ENCODE measurements at places on chromosomes 5 and 9.

DNA sequence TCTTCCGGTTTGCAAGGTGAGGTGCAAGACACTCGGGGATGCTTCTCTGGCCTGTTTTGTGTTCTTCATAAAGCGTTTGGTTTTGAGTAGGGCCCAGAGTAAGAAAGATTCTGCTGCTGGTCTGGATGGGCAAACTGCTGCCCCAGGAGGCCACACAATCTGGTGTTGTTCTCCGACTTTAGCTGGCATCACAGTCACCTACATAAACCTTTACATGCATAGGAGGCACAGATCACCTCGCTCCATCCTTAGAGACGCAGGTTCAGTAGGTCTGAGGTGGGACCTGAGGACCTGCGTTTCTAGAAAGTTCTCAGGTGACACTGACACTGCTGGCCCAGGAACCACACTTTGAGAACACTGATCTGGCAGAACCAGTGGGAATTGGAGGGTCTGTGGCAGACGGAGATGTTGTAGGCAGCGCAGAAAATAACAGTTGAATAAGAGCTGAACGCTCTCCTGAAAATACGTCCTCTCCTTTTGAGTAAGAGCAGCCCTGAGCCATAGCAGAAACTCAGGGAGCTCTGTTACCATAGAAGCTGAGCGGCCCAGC, 3.9 kb upstream of the SLC6A3 start:
- DNase-seq = no peak

DNA sequence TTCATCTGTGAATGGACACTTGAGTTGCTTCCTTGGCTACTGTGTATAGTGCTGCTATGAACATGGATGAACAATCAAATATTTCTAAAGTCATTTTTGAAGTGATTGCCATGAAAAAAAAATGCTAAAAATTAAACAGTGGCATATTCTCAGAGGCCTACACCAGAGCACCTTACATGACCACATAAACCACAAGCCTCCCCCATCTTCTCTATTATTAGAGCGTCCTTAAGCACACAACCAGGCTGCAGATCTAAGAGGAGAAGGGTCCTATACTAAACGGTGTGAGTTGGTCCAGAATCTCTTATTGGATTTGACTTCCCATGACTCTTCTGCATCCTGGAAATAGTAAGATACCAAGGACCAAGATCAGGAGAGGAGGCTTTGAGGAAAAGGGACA, 34.3 kb downstream of the PCA3 start:
- DNase-seq = peak; percentile 24

DNA sequence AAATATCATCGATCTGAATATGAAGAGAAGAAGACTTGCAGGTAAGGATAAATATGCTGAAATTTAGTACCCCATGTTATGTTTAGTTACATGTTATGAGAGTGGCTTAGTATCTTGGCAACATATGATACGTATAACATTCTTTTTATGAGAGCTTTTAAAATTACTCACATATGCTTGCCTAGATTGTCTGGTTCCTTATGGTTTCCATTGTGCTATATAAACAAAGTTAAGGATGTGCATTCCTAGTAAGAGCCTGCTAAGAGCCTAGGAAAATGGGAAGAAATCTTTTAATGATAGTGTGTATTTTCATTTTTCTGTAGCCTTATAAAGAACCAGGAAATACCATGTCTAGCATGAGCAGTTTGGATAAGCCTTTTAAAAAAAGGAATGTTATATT, 112.0 kb upstream of the KCNN2 start:
- DNase-seq = no peak

- no peak for DNase-seq
Measured at GRCh38 chr5:149160291-149160787, 19.0 kb downstream of the ABLIM3 start.

DNA sequence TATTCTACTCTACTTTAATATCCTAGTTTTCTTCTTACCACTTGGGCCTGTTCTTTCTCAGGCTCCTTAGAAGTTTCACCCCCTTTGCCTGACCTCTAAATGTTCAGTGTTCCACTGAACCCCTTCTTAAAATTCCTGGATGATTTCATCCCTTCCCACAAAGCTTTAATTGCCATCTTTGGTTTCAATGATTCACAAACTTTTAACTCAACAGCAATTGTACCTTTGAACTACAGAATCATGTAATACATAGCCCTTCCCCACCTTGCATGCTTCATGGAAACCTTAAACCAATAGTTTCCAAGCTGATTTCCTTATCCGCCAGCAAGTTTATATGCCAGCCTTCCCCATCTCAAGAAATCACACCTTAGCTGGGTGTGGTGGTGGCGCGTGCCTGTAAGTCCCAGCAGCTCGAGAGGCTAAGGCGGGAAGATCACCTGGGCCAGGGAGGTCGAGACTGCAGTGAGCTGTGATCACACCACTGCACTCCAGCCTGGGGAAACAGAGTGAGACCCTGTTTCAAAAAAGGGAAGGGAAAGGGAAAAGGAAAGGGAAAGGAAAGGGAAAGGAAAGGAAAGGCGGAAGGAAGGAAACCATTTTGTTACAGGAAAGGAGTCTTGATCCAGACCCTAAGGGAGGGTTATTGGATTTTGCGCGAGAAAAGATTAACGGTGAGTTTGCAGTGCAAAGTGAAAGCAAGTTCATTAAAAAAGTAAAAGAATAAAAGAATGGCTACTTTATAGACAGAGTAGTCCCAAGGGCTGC, 1023.7 kb upstream of the DMAC1 start:
- DNase-seq = no peak

- no peak for DNase-seq
Measured at GRCh38 chr5:69491838-69492390, 676 bp upstream of the OCLN start.

DNA sequence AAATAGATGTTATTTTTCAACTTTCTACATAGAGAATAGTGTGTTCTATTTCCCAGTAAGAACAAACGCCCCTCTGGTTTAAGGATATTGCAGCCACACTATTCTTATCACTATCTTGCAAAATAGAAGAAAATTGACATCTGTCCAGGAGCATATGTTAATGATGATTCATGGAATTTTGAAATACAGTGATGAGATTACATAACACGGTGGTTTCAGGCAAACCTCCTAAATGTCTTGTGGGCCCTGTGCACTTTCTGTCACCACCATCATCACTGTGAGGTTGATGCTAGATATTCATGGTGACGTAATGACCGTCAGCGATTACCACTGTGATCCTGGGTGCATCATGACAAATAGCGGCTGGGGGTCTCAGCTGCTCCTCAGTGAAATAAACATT, 48.1 kb downstream of the CFAP90 start:
- no peak for DNase-seq

GRCh38 chr9:91004992-91005391, 203.4 kb downstream of the SYK start:
- no peak for DNase-seq

- DNase-seq = no peak
Measured at GRCh38 chr9:3879726-3880505, 354.1 kb upstream of the RFX3 start.

- DNase-seq = no peak
Measured at GRCh38 chr9:87201351-87201751, 254.0 kb upstream of the GAS1 start.

GRCh38 chr5:6905423-6905822, 192.2 kb downstream of the TENT4A start:
- DNase-seq = no peak

- DNase-seq = no peak
Measured at GRCh38 chr5:7916171-7916804, 47.3 kb downstream of the MTRR start.

- DNase-seq = no peak
Measured at GRCh38 chr9:76269789-76270188, 124.4 kb downstream of the RFK start.

- DNase-seq = no peak
Measured at GRCh38 chr9:2718001-2718697, 839 bp downstream of the KCNV2 start.

GRCh38 chr5:102815540-102816332, 60.6 kb downstream of the PAM start:
- DNase-seq = no peak

- DNase-seq = peak; percentile 64
Measured at GRCh38 chr9:124110307-124110915, 98.8 kb downstream of the LHX2 start.

DNA sequence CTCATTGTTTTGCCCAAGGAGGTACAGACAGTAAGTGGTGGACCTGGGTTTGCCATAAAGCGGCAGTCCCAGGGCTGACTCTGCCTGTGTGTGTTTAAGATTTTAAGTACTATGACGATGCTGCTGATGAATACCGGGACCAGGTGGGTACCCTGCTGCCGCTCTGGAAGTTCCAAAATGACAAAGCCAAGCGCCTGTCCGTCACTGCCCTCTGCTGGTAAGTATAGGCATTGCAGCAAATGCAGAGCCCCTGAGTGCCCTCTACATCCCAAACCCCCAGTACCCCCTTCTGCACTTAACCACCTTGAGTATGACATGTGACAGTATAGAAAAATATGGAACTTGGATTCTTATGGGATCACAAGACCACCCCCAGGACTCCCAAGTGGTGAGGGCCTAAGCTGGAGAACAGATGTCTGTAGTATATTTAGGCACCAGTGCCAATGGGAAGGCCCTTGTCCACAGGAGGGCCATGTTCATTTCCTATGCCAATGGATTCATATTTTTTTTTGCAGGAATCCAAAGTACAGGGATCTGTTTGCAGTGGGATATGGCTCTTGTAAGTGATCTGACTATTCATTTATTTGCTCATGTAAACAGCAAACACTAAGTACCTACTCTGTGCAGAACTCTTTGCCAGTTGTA, 22.0 kb downstream of the ENHO start:
- DNase-seq = peak; percentile 70

DNA sequence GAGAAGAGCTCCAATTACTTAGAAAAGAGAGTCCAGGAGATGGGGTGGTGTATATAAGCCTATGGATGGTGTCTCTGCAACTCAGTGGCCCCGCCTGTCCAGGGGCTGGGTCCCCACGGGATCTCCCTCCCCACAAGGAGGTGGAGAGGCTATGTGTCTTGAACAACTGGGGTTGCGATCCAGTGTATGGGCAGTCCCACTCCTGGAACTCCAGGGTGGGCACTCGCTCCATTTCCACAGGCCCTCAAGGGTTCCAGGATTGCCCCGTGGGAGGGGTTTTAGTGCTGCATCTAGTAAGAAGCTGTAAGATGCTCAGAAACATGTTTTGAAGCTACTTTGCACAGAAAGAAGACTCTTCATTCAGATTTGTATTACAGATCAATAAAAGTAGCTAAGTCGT, 558 bp upstream of the SMAD5 start:
- peak; percentile 35 for DNase-seq

DNA sequence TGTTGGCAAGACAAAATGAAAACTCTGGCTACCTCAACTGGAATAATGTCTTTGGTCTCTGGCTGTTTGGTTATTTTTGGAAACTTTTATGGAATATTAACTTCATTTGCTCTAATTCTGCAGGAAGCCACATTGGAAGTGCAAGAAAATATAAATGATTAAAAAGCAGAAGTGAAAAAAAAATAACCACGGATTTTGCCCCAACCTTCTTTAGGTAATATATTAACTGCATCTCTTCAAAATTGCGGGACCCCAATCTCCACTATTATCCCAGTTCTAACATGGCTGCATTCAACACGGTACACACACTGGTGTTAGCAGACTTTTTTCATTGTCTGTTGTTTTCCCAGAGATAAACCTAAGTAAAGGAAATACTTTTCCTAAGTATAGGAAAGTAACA, 23.0 kb downstream of the GLIS3 start:
- no peak for DNase-seq

DNA sequence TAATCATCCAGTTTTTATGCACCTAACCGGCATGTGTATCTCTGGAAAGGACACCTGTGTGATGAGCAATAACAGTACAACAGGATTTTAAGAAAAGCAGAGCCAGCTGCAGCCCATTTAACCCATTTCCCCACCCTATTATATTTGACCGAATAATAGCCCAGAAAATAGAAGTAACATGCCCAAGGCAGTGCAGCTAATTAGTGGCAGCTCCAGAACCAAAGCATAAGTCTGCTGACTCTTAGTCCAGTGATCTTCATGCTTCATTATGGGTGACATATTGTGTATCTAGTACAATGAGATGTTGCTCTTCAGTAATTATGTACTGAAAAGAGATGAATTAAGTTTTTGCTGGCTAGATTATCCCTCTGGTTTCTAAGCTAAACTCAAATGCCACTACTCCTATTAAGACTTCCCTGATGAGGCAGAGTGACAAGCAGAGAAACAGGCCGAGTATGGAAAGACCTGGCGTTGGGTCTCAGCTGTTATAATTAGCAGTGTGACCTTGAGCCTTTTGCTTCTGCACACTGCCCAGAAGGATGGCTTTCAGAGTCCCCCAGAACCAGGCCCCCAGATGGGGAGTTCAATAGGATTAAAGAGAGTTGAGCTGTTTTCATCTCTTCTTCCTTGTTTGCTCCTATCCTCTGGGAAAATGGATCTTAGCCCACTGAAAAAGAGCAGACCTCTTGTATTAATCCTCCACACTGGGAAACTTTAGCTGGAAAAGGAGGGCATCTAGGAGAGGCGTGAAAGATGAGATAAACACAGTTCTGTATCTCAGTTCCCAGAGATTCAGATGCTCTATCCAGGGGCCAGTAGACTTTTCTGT, 10.8 kb upstream of the C1QTNF3 start:
- DNase-seq = no peak

DNA sequence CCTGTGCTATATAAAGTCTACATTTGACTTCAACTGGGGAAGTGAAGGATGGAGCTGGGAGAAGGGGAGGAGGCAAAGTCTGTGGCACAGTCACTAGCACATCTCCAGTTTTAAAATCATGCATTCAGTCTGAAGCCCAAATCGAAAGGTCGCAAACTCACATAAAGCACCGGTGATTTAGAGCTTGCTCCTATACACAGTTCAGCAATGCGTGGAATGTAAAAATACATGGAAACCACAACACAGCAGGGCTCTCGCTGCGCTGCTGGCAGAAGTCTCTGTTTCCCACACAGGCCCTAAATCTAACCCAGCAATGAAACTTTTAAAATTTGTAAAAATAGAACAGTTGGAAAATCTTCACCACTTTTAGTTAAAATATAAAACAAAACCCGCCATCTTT, 68.2 kb downstream of the EBF1 start:
- no peak for DNase-seq

GRCh38 chr5:123880875-123881274, 368.9 kb downstream of the CSNK1G3 start:
- no peak for DNase-seq

GRCh38 chr5:132656774-132657355, 1.1 kb upstream of the IL13 start:
- DNase-seq = no peak

DNA sequence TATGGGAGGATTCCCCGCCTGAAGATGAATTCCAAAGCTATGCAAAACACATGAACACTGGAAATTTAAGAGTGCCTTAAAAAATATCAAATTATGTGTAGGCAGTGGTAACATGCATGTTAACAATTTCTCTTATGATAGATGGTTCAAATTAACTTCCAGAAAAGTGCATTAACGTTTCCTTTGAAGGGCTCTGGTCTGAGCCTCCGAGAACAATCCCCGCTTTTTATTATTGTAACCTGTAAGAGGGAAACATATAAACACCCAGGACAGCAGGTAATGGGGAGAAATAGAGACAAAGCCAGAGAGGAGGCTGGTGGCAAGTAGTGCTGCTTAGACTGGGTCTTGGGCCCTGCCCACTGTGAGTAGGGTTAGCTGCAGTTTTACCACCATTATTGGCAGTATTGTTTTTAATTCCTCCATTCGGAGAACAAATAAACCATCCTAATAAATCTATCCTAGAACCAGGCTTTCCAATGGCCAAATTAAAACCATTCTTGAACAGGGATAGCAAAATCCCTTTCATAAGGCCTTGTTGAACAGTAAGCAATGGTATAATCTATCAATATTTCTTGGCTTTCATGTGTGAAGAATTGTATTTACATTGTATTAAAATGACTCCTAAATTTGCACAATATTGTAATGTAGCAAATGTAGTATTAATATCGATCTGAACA, 6.3 kb downstream of the NR2F1 start:
- no peak for DNase-seq
